ENCODE measurements at places on chromosomes 1 and 21. TPM values are rescaled to one million over a fixed set of nuclear protein-coding genes. Genes with fewer than 3 reads are reported as not detected.

Gene CR1
- not detected for total RNA-seq

GRCh38 chr1:187903223-187903622 lies 1074.5 kb downstream of the PLA2G4A start:
- no peak for DNase-seq

DNA sequence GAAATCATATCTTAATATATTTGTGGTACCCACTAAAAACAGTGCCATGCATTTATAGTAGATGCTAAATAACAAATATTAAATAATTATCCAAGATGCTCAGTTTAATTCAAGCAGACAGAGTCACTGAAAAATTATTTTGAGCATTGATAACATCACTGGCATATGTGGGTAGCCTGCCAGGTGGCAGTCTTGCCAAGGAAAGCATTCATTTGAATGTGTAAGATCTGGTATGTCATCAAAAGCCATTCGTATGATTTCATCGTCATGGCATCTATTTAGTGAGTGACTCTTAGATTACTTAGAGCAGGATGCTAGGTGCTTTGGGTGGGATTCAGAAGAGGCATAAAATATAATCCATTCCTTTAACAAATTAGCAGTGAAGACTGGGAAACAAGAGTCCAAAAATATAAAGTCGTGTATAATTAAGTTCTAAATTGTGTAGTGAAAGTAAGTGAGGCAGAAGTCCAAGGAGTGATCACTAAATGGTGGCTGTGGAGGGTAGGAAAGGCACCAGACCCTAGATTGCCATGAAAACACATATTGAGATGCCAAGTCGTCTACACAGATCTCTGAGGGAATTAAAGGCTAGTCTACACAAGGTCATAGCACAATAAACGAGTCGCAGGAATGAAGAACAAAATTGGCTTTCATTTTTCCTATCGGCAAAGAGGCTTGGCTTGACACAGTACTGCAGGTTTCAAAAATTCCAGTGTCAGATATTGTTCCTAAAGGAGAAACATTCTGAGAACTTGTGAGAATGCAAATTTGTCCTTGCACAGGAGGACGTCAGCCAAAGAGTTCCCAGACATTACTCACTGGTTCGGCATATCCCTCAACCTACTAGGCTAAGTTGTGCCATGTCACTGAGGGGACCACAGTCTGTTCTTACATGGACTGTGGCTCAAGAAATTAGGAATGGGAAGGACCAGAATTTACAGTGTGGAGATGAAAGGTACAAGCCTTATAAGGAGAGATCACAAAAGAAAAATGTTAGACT lies 130.8 kb downstream of the LYPLAL1 start:
- no peak for DNase-seq

Gene RPTN
- not detected for total RNA-seq

Gene RNF186
- total RNA-seq: not detected

DNA sequence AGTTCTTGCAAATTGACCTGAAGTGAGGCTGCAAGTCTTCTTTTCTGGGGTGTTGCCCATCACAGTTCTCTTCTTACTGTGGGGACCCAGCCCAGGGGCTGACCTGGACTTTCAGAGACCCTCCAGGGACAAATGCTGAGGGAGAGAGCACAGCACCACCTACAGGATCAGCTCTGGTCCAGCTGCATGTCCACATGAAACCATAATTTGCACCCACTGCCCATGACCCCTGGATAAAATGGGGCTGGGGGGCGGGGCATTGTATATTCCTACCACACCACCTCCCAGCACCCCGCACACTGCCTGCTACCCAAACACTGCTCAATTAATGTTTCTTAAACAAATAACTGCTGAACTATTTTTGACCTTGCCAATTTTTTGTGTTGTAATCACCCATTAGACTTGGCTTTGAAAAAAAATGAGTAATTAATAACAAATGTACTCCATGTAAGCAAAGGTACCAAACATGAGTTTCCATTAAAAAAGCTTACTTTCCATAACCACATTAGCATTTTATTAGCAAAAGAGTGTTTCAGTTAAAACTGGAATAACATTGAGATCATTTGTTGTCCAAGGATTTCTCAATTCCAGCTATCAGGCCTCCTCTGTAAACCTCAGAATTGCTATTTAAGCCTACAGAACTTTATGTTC lies 168.0 kb upstream of the RAB4A start:
- DNase-seq: no peak

- DNase-seq: no peak
Measured at GRCh38 chr21:36759348-36760083, 60.6 kb downstream of the SIM2 start.

GRCh38 chr21:18989953-18990495 lies 586.4 kb upstream of the TMPRSS15 start:
- no peak for DNase-seq

DNA sequence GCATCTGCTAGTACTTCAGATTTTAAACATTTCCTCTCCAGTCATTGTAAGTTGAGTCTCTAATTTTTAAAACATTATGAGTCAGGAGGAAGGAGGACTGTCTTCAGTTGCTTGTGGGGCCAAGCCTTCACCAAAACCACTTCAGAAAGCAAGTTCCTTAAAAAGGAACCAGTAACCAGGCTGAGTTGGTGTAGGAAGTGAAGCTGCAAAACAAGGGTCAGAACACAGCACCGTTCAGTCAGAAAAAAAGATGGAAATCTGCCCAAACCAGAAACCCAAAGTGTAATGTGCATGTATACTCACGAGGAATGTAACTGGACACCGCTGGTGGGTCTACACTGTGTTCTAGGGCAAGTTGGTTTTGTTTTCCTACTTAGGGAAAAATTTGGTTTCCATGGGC lies 402.1 kb downstream of the SETD4 start:
- DNase-seq: no peak

Gene ZYG11A
- total RNA-seq: 0.14 TPM

- DNase-seq: no peak
Measured at GRCh38 chr1:217322834-217323233, 308.1 kb downstream of the GPATCH2 start.

Gene GJB5
- not detected for total RNA-seq

DNA sequence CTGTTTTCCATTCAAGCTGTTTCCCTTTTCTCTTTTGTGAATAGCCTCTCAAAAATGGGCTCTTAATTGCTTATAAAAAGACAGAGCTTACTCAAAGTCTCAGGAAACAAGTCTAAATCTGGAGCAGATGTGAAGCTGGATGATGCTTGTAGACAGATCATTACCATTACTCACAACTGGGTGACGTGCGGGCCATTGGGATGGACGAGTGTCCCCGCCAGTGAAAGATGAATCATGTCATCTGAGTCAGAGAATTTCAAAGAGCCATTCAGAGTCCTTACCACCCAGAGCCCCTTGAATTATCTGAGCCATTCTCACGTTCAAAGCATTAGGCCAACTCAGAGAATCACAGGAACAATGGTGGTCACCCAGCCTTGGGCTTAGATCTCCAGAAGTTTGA lies 134.6 kb downstream of the HUNK start:
- no peak for DNase-seq

Gene CTSS
- 0.16 TPM for total RNA-seq

Gene CLEC20A
- total RNA-seq: not detected

DNA sequence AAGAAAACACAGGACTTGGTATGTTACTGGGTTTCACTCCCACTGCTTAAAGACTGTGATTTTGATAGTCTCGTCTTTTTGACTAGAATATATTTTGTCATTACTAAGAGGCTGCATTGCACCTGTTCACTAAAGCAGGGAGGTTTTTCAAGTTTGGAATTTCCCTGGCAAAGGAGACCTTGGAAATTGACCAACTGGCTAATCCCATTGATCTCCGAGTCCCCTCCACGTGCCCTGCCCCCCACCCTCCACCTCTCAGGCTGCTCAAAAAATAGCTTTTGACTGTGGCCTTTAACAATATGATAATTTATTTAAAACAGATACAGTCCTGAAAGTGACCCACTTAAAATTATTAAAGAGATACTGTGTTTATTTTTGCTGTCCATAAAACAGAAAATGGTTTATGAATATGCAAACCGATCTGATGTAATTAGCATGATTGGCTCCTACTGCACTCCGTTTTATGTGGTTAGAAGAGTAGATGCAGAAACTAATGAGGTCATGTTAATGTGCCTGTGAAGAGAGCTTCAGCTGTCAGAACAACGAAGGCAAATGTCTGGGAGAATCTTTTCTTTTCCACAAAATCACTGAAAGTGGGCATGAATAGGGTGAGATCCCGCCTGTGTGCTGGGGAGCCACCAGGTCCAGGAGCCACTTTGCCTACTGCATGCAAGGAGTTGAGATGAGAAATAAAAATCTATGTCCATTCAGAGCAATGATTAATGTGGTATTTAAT lies 361.5 kb downstream of the RRAGC start:
- DNase-seq: no peak

Gene LPAR3
- 1.2 TPM for total RNA-seq

- DNase-seq: no peak
Measured at GRCh38 chr21:21007606-21008005, 9.4 kb downstream of the NCAM2 start.

GRCh38 chr1:215052256-215053015 lies 30.1 kb upstream of the KCNK2 start:
- no peak for DNase-seq

GRCh38 chr1:67652800-67653199 lies 32.2 kb upstream of the GADD45A start:
- no peak for DNase-seq

DNA sequence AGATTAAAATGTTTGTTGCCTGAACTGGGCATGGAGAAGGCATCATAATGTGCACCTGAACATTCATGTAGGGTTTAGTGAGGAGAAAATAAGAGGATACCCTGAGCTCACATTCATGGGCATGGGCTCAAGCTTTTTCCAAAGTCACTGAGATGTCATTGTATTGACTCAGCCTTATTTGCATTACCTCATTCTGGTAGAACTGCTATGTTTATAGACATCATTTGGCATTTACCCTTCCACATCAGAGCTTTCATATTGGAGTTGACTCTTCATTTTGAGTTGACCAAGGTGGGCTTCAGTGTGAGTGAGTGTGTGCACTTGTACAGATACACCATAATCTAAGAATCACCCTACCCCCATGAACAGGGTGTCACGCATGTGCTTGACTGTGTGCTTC lies 143.2 kb downstream of the PBX1 start:
- no peak for DNase-seq

GRCh38 chr1:6396998-6397397 lies 3.4 kb upstream of the ACOT7 start:
- DNase-seq: no peak

Gene HSPB7
- total RNA-seq: not detected

Gene FCRLB
- total RNA-seq: 0.40 TPM

- no peak for DNase-seq
Measured at GRCh38 chr1:84377480-84378095, 20.7 kb upstream of the DNASE2B start.

Gene LCA5L
- total RNA-seq: 1.2 TPM

Gene ZNF648
- total RNA-seq: 0.77 TPM

- no peak for DNase-seq
Measured at GRCh38 chr1:116763116-116763786, 9.0 kb downstream of the CD2 start.

- no peak for DNase-seq
Measured at GRCh38 chr1:119318466-119319309, 49.9 kb upstream of the HAO2 start.

Gene GSTM5
- total RNA-seq: 0.23 TPM

DNA sequence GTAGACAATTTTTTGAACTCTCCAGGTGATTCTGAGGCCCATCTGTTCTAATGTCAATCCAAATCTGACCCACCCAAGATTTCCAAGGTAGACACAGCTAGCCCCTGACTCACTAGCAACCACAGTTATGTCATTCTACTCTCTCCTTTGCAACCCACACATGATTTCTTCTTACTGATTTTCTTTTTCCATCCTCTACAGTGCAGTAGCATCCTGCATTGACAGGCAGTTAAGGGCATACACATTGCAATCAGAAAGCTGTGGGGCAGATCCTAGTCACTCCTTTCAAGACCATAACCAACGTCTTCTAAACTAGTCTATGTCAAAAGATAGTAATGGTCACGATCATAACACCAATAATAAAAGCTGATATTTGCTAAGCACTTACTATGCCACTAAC lies 54.2 kb downstream of the JAK1 start:
- DNase-seq: no peak

DNA sequence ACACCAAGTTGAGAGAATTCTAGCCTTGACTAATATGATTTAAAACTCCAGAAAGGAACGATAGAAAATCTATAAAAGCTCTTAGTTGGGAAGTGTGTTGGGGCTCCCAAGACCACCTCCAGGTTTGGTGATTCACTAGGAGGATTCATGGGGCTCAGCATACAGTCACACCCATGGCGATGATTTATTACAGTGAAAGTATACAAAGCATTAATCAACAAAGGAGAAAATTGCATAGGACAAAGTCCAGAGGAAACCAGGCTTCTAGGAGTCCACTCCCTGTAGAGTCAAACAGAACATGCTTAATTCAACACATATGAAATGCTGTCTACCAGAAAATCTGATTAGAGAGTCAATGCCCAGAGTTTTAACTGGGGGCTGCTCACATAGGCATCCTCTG lies 4.8 kb downstream of the CDCA8 start:
- DNase-seq: no peak

Gene PRAMEF12
- total RNA-seq: not detected

DNA sequence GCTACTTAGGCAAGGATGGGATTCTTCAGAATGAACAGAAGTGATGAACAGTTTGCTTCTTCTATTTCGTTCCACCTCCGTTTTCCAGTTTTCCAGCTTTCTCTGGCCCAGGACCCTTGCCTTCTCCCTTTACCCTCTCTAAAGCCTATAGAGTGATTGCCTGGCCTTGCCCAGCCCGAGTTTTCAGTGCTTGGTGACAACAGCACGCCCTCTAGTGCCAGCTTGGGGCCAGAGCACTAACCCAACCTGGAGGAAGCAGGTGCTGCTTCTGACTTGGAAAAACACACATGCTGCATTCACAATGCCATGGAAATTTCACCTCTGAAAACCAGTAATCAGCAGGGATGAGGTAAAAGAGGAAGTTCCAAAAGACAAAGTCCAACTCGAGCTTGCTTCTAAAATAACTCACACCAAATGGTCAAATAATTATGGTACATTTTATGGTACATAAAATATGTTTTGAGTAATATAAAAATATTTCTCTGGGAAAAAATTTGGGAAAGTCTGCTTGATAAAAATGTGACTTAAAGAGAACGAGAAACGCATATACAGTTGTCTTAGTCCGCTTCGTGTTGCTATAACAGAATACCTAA lies 26.1 kb downstream of the UBE2T start:
- peak; percentile 81 for DNase-seq

Gene ZNF695
- total RNA-seq: 21.8 TPM

Gene RXFP4
- total RNA-seq: not detected

DNA sequence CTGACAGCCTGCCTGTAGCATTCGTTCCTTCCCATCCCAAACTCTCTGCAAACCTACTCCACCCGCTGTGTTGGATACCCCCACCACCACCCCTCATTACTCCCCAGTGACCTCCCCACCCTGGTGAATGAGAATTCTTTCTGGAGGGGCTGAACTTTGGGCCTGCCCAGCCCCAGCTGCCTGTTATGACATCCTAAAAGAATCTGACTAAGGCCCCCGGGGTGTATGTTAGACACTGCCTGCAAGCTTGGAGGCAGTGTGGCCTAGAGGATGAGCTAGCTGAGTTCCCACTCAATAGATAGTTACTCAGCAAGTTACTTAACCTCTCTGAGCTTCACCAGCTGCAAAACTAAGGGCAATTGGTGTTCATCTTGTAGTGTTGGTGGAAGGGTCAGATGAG lies 110.2 kb upstream of the FGGY start:
- no peak for DNase-seq

- DNase-seq: no peak
Measured at GRCh38 chr1:183760661-183761060, 44.3 kb upstream of the RGL1 start.
